Activated T-cell treated with anti-CD3 and anti-CD28 coated beads for 24 hours (primary cell): ENCODE measurements at places on chromosomes 6 and 20.

GRCh38 chr6:1544000-1544399 is 65.7 kb upstream of the FOXC1 start:
- no peak for DNase-seq

GRCh38 chr20:57071283-57071731 is 195.1 kb downstream of the BMP7 start:
- DNase-seq = no peak

DNA sequence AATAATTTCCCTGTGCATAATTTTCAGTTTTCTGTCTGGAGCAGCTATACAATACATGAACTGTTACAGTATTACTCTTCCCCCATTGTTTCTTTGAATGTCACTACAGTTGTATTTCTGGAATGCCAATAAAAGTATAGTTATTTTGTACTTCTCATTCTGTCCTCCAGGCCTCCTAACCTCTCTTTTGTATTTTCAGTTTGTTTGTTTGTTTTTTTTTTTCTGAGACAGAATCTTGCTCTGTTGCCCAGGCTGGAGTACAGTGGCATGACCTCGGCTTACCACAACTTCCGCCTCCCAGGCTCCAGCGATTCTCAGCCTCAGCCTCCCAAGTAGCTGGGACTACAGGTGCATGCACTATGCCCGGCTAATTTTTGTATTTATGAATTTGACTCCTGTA is 16.8 kb upstream of the ARID1B start:
- no peak for DNase-seq

GRCh38 chr6:110342759-110343158 is 15.4 kb downstream of the METTL24 start:
- no peak for DNase-seq

DNA sequence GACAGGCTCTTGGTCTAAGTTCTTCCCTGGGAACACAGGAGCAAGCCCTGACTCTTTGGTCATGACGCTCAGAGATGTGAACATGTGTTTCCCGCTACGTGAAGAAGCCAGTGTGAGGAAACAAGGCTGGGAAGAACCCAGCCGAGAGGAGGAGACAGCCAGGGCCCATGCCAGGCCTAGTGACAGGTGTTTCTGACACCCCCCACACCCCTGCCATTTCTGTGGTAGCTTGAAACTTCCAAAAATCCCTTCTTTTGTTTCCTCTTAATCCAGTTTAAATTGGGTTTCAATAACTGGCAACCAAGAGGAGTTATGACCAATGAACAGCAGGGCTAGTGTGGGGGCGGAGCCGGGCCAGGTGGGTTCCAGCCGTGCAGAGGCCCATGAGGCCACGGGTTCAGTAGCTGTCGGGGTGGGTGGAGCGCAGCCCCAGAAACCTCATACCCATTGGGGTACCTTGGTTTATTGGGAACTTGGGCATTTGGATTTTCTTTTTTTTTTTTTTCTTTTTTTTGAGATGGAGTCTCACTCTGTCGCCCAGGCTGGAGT is 33.5 kb downstream of the WRNIP1 start:
- no peak for DNase-seq

- no peak for DNase-seq
Measured at GRCh38 chr20:53592992-53593465, 610 bp downstream of the ZNF217 start.

DNA sequence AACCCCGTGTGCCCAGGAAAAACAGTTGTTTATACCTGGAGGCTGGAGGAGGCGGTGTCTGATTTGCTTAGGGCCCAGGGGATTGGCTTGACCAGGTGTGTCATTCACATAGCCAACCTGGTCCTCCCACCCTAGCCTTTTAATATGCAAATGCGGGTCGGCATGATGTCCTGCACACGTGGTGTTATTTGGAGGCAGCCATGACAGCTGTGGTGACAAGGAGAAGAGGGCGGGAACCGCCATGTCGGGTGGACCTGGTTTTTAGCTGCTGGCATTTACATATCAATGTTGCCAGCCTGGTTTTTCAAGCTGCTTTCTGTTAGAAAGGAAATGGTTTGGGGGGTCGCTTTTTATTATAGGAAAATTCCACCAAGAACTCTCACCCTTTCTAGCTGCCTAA is 291.4 kb upstream of the QKI start:
- DNase-seq = no peak

- no peak for DNase-seq
Measured at GRCh38 chr6:37005827-37006567, 542 bp downstream of the FGD2 start.

DNA sequence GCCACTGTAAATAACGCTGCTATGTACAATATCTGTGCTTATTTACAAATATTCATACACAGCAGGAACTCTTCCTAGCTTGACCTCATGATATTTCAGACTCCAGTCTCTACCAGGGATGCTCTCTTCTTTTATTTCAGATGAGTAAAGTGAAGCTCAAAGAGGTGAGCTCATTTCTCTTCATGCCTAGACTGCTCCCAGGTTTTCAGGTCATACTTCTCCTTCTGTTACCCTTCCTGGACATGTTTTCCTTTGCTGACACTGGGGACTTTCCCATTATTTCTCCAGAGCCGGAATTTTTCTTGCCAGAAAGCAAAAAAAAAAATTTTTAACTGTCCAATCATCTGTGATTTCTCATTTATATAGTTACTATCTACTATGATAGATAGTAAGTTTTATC is 147.2 kb upstream of the DST start:
- DNase-seq = no peak

DNA sequence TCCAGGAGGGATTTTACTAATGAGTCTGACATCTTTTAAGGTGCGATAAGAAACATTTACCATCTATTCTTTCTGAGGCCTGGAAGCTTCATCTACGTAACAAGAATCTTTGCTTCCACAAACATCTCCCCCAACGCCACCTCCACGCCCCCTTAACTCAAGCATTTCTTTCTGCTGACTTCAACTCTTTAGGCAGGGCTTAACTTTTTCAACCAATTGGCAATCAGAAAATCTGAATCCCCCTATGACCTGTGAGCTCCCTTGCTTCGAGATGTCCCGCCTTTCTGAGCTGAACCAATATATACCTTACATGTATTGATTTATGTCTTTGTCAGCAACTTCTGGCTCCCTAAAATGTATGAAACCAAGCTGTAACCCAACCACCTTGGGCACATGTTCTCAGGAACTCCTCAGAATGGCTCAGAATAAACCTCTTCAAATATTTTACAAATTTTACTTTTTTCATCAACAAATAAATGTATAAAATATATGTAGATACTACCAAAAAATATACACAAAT is 11.5 kb downstream of the OR2H2 start:
- no peak for DNase-seq

DNA sequence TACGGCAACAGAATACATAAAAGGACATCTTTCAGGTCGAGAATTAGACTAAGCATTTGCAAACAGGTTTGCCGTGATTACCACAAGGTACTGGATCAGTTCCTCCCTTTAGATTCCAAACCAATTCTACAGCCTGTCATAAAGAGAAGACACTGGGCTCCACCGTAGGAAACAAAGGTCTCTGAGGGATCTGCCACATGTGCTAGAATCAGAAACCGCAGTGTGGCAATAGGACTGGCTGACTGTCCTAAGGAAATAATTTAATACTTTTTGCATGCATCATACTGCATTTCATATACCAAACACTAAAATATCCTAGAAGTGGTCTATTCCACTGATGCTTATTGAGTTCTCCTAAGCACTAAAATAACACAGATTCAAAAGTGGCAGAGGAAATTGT is 59.2 kb downstream of the POPDC3 start:
- DNase-seq = no peak

- no peak for DNase-seq
Measured at GRCh38 chr6:159590835-159591234, 102.2 kb downstream of the SOD2 start.

DNA sequence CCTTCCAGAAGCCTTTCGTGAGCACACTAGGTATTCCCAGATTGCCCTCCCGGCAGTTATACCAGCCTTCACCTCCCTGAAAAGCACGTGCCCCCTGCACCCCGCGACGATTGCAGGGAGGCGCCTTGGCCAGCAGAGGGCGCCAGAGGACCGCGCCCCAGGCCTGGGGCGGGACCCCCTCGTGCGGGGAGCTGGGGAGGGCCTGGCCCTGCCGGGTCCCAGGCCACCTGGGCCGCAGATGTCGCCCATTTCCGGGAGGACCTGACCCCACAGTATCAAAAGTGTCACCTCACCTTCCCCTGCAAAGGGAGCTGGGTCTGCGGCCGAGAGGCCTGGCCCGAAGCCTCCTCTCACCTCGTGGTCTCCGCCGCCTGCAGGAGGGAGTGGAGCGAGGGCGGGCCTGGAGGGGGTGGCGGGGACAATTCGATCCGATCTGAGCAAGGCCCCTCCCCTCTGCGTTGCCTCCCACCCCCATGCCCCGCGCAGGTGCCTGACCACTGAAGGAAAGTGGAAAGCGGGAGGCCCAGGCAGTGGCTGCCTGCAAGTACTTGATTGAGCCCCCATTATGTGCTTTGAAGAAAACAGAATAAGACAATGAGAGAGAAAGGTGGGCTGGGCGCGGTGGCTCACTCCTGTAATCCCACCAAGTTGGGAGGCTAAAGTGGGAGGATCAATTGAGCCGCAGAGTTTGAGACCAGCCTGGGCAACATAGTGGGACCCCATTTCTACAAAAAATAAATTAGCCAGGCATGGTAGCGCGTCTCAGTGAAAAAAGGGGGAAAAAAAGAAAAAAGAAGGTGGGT is 3.5 kb upstream of the SNAI1 start:
- DNase-seq = peak; percentile 66

DNA sequence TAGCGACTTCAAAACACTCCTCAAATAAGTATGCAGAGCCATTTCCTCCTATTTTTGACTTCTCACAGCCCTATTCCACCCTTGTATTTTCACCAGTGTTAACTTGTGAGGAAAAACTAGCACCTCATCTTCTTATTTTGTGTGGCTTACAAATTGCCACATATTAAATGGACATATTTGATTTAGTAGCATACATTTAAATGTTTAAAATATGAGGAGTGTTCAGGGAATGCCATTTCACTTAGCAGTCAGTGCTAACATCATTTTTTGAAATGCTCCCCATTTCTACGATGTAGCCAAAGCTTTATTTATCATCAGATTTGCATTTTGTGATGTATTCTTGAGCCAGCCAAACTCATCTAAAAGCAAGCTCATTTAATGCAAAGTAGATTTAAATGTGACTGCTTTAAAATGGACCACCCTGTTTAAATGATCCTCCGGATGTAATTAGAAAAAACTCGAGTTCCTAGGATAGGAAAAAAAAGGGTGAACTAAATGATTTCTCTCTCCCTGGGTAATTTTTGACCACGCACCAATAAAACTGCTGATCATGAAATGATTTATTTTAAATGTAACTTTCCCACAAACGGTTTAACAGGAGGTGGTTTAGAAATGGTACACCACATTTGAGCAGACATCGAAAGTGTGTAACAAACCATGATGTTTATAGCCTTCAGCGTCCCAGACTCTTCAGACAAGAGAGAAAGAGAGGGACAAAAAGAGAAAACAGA is 172.6 kb downstream of the CD83 start:
- no peak for DNase-seq

DNA sequence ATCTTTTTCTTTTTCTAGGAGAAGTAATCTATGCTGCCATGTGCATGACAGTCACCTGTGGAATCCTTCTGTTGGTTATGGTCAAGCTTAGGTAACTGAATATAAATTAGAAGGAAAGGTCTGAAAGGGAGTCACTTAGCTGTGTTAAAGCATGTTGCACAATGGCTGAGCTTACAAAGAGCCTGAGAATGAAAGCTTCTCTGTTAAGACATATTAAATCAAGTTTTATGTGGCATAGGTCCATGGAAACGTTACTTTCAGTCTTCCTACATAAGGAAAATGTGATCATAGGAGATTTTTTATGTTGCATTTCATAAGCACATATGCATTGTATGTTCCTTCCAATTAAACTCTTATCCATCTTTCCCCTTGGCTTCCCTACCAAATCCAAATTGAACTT is 72.1 kb downstream of the GFRAL start:
- DNase-seq = no peak

DNA sequence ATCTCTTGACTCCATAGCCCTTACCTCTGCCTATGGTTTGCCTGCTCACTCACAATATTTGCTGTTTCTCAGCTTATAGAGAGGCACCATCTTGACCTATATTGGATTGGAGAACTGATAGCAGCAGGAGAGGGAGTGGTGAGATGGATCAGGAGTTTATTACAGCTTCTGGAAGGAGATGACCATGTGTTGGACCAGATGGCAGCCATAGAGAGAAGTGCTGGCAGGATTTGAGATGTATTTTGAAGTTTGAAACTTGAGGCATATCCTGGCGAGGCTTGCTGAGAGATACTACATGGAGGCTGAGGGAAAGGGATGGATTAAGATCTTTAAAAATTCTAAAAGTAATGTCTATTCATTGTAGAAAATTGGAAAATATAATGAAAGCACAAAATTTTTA is 198.0 kb upstream of the ZFP64 start:
- no peak for DNase-seq

- DNase-seq = peak; percentile 51
Measured at GRCh38 chr20:3209257-3209945, at the start of gene ITPA. Gene ITPA (plus strand): TSS chr20:3209498. CDS start chr20:3209552, 54 bp downstream.

DNA sequence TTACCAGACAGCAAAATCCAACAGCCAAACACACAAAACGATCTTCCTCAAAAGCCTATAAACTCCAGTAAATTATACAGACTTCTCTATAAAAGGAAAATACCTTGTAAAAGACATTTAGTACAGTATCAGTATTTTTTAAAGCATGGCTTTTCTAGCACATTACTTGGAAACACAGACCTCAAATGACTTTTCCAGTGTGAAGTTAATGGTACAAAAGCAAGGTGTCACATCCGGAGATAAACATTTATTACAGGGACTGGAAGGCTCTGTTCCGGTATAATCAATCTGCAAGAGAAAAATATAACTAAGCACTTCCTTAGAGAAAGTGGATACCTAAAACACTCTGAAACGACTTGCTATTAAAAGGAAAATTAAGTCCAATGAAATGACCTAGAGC is 17.1 kb downstream of the TMEM30A start:
- no peak for DNase-seq

DNA sequence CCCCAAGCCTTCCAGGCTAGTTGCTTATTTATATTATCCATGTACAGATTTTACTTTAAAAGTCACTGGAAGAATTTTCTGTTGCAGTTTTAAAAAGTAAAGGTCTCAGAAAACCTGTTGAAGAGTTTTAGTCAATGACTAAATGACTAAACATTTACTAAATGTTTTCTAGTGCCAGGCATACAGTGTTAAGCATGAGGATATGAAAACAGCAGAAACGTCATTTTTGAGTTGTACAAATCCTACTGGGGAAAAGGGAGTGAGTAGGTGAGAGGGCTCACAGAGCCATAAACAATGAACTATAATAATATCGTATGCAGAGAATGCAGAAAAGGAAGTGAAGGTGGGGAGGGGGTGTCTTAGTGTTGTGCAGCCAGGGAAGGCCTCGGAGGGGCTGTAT is 66.3 kb downstream of the MAN1A1 start:
- DNase-seq = no peak

GRCh38 chr20:1326031-1326930 is 2.7 kb downstream of the SDCBP2 start:
- DNase-seq = no peak

- no peak for DNase-seq
Measured at GRCh38 chr6:56366141-56366852, 118.9 kb upstream of the COL21A1 start.

DNA sequence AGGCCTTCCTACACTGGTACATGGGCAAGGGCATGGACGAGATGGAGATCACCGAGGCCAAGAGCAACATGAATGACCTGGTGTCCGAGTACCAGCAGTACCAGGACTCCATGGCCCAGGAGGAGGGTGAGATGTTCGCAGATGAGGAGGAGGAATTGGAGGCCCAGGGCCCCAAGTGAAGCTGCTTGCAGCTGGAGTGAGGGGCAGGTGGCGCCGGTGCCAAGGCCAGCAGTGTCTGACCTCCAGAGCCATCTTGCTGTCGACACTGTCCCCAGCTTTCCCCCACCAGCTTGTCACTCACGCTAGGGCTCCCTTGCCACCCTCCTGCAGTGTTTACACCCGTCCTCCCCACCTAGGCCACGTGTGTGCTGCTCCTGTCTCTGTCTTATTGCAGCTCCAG is 12.2 kb downstream of the GABRR2 start:
- no peak for DNase-seq
